AG09319 (cell line): ENCODE measurements at places on chromosomes 3 and 15.
A peak's percentile ranks its signal among the peaks of the same experiment; 100 is the strongest.

DNA sequence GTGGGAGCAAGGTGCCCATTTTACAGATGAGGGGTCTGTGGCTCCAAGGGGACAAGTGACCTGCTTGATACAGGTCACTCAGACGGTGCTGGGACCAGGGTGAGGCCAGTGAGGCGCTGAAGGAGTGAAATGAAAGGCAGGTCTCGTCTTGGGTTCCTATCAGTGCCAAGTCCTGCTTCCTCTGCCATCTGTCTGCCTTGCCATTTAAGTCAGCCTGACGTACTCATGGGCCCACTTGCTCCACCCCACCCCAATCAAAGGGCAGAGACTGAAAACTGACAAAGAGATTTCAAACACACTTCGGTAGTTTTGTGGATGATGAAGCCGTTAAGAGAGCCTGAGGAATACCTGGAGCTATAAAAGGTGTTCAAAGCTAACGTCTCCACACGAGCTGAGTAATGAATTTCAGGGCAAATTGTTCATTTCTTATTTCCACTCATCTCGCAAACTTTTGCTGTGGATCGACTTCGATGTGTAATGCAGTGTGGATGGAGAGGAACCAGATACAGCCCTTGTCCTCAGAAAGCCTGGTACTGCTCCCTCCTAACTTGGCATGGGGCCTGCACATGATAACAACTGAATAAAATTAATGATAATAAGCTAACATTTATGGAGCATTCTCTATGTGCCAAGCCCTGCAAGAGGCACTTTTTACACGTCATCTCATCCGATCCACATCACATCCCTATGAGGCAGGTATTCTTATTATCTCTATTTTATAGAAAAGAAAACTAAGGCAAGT, 36.6 kb downstream of the ATP2B2 start:
- no peak for DNase-seq

- DNase-seq: no peak
These were observed 792 bp downstream of the SHF start for GRCh38 chr15:45186771-45187577.

GRCh38 chr3:16377847-16378302, 112.9 kb downstream of the OXNAD1 start:
- DNase-seq: no peak

GRCh38 chr3:38227989-38228388, 37.6 kb upstream of the SLC22A13 start:
- no peak for DNase-seq

DNA sequence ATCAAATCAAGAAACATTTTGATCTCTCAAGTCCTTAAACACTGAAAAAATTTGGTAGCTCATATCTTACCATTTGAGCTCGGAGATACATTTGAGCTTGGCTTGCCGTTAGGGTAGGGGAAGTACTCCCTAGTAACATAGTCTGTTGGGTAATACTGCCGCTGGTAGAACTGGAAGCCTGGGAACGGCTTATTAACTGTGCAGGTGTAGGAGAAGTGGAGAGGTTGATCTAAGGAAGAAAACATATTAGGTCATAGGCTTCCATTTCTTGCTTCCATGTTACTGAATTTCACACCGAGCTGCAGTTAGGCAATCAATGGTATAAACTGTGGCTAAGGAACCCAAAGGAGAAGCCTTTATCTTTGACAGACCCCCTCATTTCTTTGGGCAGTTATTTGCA, 32.5 kb downstream of the PHC3 start:
- no peak for DNase-seq

GRCh38 chr3:48989126-48989795, 780 bp upstream of the P4HTM start:
- no peak for DNase-seq

- DNase-seq: peak; percentile 81
These were observed 110.3 kb downstream of the CYP19A1 start for GRCh38 chr15:51227940-51228732.

DNA sequence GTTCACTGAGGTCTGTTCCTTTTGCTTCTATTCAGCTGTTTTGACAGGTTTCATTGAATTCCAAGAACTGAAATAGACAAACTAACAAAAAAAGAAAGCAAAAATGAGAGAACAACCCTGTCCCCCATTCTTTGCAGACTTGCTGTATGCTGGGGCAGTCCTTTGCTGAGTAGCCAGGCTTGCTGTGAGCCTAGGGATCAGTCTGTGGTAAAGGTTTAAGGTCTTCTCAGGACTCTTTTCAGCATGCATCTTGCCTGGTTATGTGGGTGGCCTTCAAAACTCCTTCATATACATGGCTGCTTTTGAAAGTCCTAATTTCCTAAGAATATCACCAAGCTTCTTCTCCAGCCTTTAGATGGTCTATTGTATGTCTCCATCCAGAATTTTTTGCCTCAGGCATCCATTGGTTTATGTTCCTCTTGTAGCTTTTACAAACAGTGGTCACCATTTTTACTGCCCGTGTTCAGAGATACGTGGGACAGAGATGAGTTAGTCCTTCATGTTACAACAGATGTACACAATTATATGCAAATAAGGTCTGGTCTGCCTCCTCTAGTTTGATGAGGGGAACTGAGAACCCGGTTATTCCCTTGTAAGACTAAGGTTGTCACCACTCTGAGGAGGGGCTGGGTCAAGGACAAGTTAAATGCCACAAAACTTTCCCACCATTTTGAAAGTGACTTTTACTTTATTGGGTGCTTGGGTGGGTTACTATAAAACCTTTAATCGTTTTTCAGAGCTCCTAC, 41.4 kb downstream of the SACM1L start:
- no peak for DNase-seq

- no peak for DNase-seq
These were observed 20.9 kb downstream of the SHOX2 start for GRCh38 chr3:158085358-158085757.

DNA sequence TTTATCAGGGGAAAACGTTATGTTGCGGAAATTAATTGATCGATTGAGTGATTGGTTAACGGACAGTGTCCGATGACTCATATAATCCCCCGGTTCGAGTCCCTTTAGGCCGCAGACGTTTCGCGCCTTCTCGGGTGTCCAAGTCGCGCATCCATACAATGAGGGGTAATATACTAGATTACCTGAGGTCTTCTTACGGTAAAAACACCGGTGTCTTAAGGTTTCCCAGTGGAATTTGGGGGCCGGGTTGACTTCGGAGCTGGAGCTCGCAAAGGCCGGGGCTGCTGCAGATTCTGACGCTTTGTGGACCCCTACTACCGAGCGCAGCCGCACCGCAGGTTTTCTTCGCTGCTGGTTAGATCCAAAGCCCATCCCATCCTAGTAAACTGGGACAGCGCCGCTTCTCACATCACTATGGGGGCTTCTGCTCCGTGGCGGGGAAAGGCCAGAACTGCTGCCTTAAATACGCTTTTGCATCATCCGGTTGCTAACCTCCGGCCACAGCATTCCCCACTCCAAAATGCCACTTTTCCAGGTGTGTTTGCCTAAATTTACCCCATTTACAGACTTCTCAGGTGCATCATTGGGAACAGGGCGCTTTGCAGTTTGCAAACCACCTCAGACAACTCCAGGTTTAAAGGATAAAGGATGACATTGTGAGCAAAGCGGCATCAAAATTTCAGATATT, 858 bp upstream of the SACM1L start:
- no peak for DNase-seq

- DNase-seq: no peak
These were observed 996 bp downstream of the RABL3 start for GRCh38 chr3:120741320-120741719.

DNA sequence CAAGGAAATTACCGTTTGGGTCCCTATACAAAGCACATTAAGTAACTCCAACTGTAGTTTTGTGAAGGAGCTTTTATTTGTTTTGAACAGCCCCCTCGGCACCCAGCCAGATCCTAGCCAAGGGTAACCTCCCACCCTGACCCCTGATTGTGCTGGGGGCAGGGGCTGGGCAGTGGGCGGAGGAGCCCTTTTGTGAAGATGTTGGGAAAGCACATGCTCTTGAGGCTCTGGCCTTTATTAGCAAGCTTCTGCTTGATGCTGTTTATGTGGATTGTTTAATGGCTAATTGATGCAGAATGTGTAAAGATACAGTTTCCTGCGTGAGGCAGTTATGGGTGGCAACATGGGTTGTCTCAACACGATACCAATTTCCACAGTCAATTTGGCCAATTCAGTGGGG, 136.5 kb downstream of the MAP2K5 start:
- no peak for DNase-seq

GRCh38 chr3:62238431-62238830, 134.9 kb downstream of the FEZF2 start:
- DNase-seq: no peak

- no peak for DNase-seq
These were observed 1.3 kb upstream of the CPEB1 start for GRCh38 chr15:82648257-82649103.

DNA sequence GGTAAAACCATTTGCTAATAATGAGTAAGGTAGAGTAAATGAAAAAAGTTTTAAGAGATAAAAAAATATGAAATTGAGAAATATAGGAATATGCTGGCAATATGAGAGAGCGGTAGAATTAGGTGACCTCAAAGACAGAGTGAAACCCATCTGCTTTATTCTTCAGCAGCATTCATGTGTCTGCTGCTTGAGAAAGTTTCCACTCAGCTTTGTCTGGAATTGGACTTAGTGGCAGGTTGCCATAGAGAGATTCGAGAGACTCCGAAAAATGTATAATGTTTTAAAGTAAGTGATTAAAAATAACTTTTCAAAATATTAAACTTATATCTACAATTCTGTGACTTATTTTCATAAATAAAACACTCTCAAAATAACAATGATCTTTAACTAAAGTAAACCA, 5.0 kb downstream of the SUCNR1 start:
- DNase-seq: no peak

DNA sequence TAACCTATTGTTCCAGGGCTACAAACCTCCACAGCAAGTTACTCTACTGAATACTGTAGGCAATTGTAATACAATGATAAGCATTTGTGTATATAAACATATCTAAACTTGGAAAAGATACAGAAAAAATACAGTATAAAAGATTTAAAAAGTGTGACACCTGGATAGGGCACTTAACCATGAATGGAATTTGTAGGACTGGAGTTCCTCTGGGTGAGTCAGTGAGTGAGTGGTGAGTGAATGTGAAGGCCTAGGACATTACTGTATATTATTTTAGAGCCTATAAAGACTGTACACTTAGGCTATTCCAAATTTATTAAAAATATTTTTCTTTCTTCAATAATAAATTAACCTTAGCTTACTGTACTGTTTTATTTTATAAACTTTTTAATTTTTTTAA, 38.4 kb upstream of the SLC25A36 start:
- no peak for DNase-seq

DNA sequence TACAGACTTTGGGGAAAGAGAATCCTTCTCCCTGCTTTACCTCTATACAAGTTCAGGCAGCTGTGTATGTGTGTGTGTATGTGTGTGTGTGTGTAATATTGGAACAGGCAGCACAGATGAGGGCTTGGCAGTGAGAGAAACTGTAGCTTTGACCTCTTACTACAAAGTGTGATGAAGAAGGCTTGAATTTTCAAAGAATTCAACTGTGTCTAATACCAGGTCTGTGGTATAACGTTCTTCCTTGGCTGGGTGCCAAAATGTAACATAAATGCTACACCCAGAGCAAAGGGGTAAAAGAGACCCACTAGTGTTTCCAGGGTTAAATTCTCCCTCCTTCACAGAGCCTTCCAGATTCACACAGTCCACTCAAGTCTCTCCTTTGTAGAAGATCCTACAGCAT, 51.1 kb downstream of the CHST2 start:
- no peak for DNase-seq

DNA sequence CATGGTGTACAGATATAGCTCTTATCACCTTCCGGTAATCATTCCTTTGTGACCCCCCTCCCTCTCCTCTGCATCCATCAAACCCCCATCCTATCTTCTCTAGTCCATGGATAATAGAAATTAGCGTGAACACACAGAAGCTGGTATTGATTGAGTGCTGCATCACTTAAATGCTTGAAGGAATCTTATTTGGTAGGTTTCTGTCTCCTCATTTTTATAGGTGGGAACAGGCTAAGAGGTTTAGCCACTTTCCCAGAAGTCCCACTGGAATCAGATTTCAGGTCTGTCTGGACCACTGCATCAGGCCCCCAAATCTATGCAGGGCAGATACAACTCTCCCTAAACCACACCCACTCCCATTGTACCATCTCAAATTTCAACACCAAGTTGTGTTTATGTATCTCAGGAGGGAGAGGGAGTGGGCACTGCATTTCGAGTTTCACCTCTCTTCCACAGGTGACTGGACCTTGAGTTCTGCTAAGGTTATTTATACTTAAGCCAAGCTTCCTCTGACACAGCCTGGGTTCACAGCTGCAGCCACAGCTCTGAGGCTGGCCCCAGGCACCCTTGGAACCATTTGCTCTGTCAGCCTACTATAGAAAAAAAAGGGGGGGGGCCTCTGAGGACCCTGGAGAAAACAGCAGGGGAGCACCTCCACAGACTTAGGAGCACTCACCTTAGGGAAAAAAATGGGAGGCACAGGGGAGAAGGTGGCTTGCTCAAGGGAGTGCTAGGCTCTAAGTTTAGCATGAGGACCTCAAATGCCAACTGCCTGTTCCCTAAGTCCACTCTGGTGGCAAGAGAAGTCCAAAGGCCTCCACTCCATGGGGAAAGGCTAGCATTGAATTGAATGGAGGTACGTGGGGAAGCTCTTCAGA, 2.1 kb upstream of the NMB start:
- no peak for DNase-seq

GRCh38 chr3:120428924-120429323, 21.9 kb downstream of the FSTL1 start:
- no peak for DNase-seq

GRCh38 chr3:42686832-42687650, 1.7 kb downstream of the KLHL40 start:
- DNase-seq: no peak

- DNase-seq: no peak
These were observed 111.1 kb upstream of the GPR149 start for GRCh38 chr3:154540950-154541604.

DNA sequence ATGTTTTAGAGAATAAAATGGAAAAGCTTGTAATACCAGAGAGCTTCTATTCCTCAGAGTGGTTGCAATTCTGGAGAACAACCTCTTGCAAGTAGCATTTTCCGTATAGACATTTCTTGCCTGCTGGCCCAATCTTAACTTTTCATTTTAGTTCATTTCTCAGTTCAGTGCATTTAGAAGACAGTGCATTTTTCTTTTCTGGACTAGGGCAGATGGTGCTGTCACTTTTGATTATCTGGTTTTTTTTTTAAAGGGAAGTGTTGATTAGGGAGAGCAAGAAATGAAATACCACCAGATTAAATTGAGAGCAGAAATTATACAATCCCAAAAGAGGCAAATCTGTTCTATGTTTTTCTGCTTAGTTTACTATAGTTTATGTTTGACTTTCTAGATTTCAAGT, 172.7 kb downstream of the GHSR start:
- DNase-seq: no peak
